NCI-H146 (cell line): ENCODE measurements at places on chromosomes 1 and 21.

- no peak for DNase-seq
These were observed 11.0 kb upstream of the PGD start for GRCh38 chr1:10387677-10388386.

- no peak for DNase-seq
These were observed 22.3 kb upstream of the POFUT2 start for GRCh38 chr21:45309987-45310381.

DNA sequence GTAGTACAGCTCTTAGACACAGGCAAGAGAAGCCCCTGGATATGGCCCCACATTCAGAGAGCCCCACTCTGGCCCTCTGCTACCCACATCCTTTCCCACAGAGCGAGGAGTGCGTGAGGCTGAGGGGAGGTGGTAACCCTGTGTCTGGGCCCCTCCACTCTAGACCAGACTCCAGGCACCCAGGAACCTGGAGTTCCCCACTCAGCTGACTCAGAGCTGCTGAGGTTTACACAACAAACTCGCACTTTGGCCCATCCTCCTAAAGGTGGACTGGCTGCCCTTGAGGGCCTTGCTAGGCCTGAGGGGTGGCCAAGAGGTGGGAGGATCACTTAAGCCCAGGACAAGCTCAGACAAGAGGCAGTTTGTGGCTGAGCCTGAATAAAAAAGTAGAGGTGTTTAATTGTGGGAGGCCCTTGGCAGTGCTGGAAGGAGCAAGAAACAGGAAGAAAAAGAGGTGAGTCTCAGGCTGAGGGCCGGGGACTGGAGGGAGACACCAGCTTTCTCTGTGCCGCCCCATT is 10.7 kb downstream of the MR1 start:
- no peak for DNase-seq

DNA sequence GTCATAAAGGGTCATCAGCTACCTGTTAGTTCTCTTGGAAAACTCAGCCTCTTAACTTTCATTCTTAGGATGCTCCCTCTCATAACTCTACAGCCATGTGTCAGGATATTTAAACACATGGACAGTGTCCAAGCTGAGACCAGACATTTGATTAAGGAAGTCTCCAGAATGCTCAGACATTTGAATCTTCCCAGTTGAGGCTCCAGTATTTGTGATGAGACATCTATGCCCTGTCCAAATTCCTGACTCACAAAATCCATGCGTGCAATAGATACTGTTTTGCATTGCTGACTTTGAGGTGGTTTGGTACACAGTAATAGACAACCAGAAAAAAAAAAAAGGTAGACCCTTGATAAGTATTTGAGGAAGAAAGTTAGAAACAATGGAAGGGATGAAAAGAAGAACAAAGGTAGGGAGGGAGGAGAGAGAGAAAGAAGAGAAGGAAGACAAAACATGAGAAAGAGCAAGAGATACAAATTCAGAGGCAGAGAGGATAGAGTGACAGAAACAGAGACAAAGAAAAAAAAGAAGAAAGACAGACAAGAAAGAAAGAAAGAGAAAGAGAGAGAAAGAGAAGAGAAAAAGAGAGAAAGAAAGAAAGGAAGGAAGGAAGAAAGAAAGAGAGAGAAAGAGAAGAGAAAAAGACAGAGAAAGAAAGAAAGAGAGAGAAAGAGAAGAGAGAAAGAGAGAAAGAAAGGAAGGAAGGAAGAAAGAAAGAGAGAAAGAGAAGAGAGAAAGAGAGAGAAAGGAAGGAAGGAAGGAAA is 275.5 kb upstream of the PRMT6 start:
- DNase-seq, result no peak
